ENCODE measurements at places on chromosomes 2 and 18.

GRCh38 chr18:10660179-10660884, 134.5 kb downstream of the NAPG start:
- DNase-seq: no peak

GRCh38 chr2:96684883-96685576, 42.5 kb downstream of the FER1L5 start:
- no peak for DNase-seq

DNA sequence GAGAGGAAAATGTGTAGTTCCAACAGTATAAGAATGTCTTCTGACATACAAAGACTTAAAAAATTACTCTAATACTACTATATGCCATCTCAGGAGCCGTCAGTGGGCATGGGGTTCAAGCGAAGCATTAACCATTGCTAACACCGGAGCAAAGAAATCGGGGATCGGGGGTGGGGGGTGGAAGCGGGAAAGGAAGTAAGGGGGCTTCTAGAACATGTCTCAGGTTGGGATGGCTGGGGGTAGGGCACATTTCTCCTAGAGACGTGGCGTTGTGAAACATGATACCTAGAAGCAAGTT, 702 bp downstream of the LMAN1 start:
- no peak for DNase-seq

GRCh38 chr2:106272216-106272807, 78.2 kb upstream of the UXS1 start:
- no peak for DNase-seq

DNA sequence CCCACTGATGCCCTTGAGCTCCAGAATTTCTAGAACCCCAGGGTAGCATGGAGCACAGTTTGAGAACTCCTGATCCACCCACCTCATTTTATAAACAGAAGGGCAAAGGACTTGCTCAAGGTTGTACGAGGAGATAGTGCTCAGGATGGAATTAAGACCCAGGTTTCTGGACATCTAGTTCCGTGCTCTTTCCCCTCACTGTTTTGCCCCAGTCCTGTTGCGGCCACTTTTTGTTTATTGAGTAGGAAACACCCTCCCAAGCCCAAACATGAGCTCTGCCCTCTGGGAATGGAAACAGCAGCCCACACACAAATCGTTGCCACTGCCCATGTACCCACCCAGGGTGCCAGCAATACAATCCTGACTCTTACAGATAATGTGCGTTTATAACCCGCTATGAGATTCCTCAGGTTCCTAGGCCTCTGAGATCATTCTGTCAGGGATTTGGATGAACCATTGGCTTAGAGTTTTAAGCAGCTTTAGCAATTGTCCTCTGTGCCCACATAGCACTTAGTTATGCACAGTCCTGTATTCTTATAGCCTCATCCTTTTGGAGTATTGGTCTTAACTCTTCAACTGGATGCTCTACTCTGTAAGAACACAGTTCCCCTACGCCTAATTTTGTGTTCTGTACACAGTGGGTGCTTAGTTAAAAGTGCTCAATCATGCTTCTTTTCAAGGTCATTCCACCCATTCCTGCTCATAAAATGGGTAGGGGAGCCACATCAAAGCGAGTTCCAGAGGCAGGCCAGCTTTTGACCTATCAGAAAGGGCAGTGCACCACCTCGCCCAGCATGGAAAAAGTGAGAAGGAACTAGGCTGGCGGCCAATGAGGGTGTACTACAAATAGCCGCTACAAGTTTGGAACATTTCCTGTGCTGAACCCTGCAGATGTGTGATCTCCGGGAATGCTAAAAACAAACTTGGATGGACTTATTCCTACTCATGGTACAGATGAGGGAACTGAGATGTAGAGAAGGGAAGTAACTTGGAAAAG, 60.3 kb upstream of the IGFBP2 start:
- no peak for DNase-seq

- DNase-seq: no peak
Measured at GRCh38 chr2:19883971-19884720, 17.6 kb downstream of the TTC32 start.

- DNase-seq: no peak
Measured at GRCh38 chr2:6523476-6523875, 342.2 kb downstream of the CMPK2 start.

- no peak for DNase-seq
Measured at GRCh38 chr2:61538920-61539520, 864 bp upstream of the XPO1 start.

DNA sequence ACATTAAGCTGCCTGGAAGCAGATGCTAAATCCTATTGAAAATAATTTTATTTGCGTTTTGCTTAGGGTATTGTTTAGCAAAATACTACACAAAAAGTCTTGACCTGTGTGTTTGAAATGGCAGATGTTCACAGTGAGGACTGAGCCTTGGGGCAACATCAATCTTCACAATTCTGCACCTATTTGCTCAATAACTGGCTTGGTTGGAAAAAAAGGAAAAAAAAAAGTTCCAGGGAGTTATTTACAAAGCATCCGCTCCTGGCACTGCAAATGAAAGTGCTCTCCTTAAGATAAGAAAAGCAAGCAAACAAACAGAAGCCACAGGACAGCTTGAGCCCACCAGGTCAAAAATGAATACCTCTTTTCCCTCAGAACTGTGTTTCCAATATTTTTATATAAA, 77.7 kb downstream of the MAP2 start:
- DNase-seq: no peak

GRCh38 chr2:71568103-71568502, 114.7 kb downstream of the DYSF start:
- no peak for DNase-seq

- DNase-seq: no peak
Measured at GRCh38 chr2:48482313-48482712, 47.6 kb upstream of the STON1 start.

- no peak for DNase-seq
Measured at GRCh38 chr2:209145941-209146681, 277.7 kb upstream of the MAP2 start.

DNA sequence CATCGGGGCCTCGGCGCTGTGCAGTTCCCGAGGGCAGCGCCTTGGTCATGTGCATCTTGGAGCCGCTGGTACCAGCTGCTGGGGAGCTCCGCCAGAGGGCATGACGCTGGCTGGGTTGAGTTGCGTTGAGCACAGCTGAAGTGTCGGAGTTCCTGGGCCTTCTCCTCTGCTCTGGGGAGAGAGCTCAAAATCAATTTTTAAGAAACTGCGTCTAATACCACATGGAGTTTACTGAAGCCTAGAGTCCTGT, 48.7 kb downstream of the GREB1 start:
- DNase-seq: no peak

DNA sequence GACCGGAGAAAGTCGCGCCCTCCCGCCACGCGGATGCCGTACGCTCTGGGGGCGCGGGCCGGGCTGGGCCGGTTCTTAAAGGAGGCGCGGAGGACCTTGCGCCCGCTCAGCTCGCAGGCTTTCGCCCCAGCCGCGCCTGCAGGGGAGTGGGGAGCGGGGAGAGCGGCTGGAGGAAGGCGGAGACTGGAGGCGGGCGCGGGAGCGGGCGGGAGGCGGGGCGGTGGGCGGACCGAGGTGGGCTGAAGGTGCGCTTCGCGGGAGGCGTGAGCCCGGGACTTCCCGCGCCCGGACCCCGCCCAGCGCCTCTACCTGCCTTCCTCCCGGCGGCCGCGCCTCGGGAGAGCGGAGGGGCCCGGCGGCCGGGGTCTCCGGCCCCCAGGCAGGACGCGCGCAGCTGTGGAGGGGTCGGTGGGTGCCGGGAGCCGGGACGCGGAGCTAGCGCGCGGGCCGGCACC, at the start of gene ADRA2B:
Gene ADRA2B, minus strand, starts transcription at position 148 of the 455 bp plus-strand sequence. CDS start 422 bp downstream, outside the sequence.
- DNase-seq: no peak

GRCh38 chr2:106827158-106827557, 58.8 kb downstream of the ST6GAL2 start:
- no peak for DNase-seq

DNA sequence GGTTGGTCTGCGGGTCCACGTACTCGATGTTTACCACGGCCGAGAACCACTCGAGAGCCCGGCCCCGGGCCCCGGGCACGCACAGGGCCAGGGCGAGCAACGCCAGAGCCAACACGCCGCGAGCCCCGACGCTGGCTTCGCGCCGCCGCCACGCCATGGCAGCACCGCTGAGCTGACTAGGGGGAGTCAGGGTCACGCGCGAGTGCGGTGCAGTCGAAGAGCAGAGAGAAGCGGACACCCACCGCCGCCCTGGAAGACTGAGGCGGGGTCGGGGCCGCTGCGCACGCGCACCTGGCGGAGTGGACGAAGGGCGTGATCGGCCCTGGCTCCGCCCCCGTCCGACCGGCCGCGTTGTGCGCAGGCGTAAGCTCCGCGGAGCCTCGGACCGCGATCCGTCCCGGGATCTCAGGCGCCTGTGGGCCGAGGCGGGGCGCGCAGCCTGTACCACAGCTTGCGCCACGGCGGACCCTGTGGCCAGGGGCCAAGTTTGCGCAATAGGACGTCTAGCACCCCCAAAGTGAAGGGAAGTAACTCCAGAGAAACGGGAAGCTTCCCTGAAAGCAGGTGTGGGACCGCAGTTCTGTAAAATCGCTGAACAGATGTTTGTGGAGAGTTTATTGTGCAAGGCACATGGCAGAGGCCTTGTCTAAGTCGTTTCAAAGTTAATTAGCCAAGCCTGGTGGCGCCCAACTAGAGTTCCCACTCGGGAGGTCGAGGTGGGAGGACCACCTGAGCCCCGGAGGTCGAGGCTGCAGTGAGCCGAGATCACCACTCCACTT, at the start of gene RNF149:
Gene RNF149, minus strand, starts transcription at position 270 of the 779 bp plus-strand sequence. Its CDS starts 113 bp downstream, at position 157.
- DNase-seq: no peak

- peak; percentile 83 for DNase-seq
Measured at GRCh38 chr2:30113617-30114293, 33.1 kb upstream of the YPEL5 start.

DNA sequence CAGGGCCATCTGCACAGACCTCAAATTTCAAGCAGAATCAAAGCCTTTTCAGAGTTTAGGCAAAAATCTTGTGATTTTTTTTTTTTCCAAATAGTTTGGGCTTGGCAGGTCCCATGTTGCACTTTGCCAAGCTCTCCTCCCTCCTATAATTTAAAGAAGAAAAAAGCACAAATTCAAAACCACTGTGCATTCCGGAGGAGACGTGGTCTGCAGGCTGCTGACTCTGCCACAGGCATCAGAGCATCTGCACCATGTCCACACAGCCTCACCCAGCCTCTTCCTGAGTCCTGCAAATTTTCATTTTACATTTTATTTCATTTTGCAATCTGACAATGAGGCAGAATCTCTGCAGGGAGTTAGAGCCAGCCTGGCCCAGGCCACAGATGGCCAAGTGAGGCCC, 15.7 kb upstream of the GPC1 start:
- no peak for DNase-seq

- no peak for DNase-seq
Measured at GRCh38 chr2:21656330-21657075, 532.7 kb downstream of the TDRD15 start.

- DNase-seq: no peak
Measured at GRCh38 chr18:76756531-76757253, 65.7 kb upstream of the ZNF236 start.

DNA sequence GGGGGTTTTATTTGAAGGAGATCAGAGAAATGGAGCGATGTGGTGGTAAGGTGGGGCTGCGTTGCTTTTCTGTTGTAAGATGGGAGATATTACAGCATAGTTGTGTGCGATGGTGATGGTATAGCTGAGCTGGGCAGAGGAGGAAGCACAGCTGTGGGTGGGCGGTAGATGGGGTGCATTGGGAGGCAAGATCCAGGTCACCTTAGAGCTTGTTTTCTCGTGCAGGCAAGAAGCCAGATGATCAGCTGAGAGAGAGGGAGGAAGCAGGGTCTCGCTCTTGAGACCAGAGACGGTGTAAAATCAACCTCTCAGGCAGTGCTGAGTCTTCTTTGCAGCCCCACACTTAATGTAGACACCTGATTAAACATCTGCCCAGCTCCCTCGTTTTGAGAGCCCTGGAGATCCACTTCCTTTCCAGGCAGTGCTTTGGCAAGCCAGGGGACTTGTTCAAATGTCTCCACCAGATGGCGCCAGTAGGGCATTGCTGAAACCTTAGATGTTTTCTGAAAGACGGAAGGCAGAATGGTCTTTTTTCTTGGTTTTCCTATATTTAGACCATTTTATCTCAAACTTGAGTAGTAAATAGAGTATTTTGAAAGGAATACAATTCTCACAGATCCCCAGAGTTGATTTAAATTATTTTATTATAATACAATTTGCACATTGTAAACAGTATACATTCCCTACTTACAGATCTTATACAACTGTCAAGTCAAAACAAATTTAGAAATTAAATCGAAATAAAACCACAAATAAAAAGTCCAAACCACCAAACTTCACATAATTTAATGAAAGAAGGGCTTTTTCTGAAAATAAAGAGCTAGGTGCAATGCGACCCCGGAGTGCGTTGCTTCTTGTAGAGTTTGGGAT, 21.1 kb upstream of the LYPD6B start:
- peak; percentile 56 for DNase-seq

- no peak for DNase-seq
Measured at GRCh38 chr2:39232141-39232540, 11.6 kb downstream of the CDKL4 start.

- DNase-seq: no peak
Measured at GRCh38 chr2:172655838-172656573, 79.6 kb upstream of the RAPGEF4 start.

DNA sequence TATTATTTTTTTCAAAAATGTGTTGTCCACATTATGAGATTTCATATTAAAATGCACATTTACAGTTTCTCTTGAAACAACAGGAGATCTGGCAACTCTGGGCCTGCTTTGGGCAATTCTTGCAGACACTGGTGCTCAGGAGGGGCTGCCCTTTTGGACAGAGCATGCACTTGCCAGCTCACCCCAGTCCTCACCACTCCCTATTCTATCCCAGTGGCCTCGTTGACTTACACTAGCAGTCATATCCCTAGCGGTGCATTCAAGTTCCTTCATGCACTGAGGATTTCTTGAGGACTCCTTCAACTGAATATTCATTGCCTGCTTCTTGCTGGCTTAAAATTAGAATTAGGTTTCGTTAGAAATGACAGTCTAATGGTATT, 87.9 kb upstream of the FHL2 start:
- no peak for DNase-seq

GRCh38 chr2:157194097-157194688, 63.3 kb upstream of the GALNT5 start:
- no peak for DNase-seq

DNA sequence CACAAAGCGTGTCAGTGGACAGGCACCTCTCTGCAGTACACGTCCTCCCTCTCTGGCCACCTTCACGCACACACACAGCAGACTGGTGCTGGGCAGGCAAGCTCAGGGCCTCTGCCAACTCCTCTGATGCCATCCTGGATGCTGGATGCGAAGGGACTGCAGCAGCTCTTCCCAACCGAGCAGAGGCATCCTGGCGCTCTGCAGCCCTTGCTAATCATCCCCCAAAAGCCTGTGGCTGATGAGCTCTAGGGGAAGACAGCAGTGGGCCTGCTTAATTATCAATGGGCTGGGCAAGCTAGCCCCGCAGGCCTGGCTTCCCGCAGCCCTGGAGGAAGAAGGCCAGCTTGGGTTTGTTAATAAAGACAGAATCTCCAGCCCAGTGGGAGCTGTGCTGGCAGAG, 71.3 kb upstream of the TEX51 start:
- DNase-seq: no peak

- DNase-seq: no peak
Measured at GRCh38 chr2:217612920-217613319, 389.9 kb downstream of the TNS1 start.

- DNase-seq: no peak
Measured at GRCh38 chr2:85180322-85181133, 47.3 kb downstream of the TCF7L1 start.

Data from non-pigmented ciliary epithelial cell (primary cell).